ENCODE measurements at places on chromosomes 7 and 10. TPM values are rescaled to one million over a fixed set of nuclear protein-coding genes. Genes with fewer than 3 reads are reported as not detected.

The ARHGAP22 gene
- total RNA-seq: 1.6 TPM

DNA sequence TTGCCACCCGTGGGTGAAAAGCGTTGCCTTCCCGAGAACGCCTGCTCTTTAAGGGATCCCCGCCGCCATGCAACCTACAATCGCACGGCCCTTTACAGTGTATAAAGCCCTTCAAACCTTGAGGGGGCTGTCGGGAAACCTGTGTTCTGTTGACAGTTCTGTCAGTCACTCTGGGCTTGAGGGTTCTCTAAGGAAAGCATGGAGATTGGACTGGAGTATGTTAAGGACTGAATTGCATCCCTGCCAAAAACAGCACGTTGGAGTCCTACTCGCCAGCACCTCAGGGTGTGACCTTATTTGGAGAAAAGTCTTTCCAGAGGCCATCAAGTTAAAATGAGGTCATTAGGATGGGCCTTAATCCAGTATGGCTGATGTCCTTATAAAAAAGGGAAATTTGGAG, 70.6 kb downstream of the PFKFB3 start:
- no peak for ATAC-seq

DNA sequence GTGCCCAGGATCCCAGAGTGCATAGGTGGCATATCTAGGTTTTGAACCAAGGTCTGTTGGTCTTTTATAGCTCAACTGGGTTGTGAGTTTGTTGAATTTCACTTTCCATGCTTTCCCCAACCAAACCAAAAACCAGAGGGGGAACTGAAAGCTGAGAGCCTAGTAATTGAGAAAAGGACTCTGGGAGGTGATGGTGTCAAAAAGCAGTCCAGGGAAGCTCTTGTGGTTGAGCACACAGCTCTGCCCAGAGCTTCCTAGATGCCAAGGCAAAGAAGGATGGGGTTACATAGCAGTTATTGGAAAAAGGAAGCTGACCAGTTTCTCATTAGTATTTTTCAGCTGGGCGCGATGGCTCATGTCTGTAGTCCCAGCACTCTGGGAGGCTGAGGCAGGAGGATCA, 9.9 kb downstream of the POR start:
- no peak for ATAC-seq

The TMEM196 gene
- not detected for total RNA-seq

- no peak for ATAC-seq
Observed at GRCh38 chr10:69963835-69964710, 88.6 kb upstream of the MACROH2A2 start.

The ZNF394 gene
- total RNA-seq: 15.4 TPM

GRCh38 chr10:12568391-12569009, 219.2 kb downstream of the CAMK1D start:
- no peak for ATAC-seq
